ENCODE measurements at places on chromosomes 16 and 17.

DNA sequence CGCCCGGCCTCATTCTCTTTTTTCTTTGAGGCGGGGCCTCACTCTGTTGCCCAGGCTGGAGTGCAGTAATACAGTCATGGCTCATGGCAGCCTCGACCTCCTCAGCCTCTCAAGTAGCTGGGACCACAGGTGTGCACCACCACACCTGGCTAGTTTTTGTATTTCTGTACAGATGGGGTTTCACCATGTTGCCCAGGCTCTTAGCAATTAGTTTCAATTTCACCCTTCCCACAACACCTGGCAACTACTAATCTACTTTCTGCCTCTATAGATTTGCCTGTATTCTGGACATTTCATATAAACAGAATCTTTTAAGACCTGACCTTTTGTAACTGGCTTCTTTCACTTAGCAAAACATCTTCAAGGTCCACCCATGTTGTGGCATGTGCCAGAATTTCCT is 8.0 kb upstream of the NT5M start:
- no peak for DNase-seq

DNA sequence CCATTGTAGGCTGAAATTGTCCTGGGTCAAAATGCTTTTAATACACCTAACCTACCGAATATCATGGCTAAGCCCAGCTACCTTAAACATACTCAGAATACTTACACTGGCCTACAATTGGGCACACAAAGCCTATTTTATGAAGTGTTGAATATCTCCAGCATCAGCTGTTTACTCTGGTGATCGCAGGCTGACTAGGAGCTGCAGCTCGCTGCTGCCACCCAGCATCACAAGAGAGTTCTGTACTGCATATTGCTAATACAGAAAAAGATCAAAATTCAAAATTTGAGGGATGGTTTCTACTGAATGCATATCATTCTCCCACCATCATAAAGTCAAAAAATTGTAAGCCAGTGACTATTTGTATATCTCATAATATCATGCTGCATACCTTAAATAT is 55.3 kb downstream of the ULK2 start:
- DNase-seq = no peak

GRCh38 chr16:86251682-86252081 is 258.6 kb upstream of the FOXF1 start:
- no peak for DNase-seq

DNA sequence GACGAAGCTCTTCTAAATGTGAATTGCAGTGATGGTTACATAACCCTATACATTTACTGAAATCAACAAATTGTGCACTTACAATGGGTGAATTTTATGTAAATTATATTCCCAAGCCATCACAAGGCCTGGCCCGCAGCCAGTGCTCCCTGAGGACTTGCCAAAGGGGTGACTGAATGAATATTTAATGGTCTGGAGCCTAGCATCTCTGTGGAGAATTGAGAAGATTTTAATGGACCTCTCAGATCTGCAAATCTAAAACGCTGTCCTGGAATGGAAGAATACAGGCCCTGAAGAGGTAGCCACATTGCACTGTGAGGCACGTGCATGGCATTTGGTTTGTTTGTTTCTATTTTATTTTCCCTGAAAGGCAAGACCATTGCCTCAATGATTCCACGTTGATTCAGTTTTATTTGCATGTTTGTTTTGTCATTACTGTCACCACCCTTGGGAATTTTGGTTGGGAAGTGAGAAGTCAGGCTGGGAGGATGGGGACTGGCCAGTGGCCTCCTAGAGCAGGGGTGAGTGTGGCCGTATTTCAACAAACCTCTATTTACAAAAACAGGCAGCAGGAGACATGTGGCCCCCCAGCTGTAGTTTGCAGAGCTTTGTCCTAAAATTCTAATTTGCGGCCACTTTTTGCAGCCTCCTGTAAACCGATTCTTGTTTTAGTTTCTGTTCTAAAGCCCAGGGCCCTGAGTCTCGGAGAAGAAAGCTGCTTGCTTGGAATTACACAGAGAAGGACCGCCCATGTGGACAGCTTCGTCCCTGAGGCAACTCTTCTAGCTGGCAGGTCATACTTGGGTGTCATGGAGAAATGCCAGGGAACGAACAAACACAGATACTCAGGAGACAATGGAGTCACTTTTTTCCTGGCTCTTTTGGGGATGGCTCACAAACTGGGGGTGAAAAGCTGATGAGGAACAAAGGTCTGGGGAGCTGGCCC is 40.5 kb upstream of the GCSH start:
- DNase-seq = no peak

- no peak for DNase-seq
Measured at GRCh38 chr16:60414613-60415012, 1621.6 kb downstream of the CDH8 start.

DNA sequence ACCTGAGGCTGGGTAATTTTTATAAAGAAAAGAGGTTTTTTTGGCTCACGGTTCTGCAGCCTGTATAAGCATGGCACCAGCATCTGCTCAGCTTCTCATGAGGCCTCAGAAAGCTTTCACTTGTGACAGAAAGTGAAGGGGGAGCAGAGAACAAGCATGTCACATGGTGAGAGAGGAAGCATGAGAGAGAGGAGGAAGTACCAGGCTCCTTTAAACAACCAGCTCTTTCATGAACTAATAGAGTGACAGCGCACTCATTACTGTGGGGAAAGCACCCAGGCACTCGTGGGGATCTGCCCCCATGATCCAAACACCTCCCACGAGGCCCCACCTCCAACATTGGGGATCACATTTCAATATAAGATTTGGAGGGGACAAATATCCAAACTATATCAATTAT is 86.8 kb downstream of the USP32 start:
- no peak for DNase-seq

DNA sequence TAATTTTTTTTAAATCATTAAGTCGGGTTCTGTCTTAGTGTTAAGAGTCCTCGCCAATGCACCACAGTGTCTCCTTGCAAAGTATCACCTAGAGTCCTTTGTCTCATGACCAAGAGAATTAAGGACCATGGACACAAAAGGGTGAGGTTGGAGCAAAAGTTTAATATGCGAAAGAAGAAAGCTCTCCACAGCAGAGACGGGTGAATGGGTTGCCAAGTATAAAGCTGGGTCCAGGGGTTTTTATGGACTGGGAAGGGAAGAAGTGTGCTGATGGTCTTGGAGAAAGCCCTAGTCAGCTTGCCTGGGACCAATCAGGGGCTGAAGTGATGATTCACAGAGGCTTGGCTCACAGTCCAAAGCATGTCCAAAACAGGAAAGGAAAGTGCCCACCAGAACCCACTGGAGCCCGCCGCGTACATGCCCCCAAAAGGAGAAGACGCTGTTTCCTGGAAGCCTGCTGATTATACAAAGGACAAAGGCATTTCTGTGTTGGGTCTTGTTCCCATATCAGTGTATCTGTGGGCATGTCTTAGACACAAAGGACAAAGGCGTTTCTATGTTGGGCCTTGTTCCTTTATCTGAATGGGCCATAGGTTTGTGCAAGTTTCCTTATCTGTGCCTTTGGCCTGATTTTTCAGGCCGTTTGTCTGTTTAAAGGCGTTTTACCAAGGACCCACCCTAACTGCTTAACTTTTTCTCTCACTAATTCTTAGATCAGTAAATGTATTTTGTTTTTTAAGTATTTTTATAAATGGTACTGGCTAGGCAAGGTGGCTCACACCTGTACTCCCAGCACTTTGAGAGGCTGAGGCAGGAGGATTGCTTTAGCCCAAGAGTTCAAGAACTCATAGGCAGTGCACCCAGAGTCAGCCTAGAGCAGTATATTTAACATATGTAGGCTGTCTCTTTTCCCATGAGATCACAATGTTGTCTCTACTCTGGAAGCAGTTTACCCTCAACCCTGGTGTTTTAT is 28.7 kb upstream of the ATF7IP2 start:
- no peak for DNase-seq

DNA sequence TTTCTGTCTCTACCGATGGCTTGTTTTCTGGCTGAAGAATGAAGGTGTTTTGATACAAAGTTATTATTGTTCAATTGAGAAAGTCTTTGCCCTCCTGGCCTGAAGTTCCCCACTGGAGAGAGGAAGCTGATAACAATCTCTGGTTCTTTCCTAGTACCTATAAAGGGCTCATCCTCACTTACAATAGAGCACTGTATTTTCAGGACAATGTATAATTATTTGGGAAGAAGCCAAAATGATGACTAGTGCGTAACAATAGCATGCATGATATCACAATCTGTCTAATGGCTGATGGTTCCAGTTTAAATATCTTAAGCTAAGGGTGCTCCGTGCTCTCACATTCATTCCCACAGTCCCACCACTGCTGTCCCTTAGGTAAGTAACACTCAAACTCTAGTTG is 230.7 kb downstream of the IRX3 start:
- no peak for DNase-seq

DNA sequence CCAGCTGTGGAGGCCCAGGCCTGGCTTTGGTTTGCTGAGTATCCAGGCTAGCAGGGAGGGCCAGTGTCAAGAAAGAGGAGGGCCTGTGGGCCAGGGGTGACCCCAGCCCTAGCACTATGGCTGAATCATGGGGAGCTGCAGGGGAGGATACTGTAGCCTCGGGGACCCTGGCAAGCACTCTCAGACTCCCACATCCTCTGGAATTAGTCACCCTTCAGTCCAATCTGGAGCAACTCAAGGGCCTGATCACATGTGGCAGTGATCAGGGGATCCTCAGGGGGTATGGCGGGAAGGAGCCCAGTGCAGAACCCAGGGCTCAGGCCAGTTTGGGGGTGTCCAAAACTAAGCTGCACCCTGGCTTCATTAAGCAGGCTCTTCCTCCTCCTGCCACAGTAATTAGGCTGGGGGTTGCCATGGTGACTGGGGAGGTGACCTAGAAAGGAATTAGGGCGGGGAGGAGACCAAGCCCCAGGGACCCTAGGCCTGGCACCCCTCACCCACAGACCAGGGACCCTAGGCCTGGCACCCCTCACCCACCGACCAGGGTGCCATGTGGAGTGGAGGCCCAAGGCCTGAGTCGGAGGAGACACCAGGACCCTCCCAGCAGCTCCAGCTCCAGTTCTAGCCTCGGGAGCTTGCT is 5.8 kb downstream of the NLGN2 start:
- DNase-seq = no peak

- no peak for DNase-seq
Measured at GRCh38 chr17:50563092-50563511, 2.6 kb downstream of the CACNA1G start.

GRCh38 chr16:79213214-79213613 is 387.3 kb downstream of the MAF start:
- DNase-seq = no peak

- no peak for DNase-seq
Measured at GRCh38 chr17:72011561-72011960, 109.3 kb upstream of the SOX9 start.

DNA sequence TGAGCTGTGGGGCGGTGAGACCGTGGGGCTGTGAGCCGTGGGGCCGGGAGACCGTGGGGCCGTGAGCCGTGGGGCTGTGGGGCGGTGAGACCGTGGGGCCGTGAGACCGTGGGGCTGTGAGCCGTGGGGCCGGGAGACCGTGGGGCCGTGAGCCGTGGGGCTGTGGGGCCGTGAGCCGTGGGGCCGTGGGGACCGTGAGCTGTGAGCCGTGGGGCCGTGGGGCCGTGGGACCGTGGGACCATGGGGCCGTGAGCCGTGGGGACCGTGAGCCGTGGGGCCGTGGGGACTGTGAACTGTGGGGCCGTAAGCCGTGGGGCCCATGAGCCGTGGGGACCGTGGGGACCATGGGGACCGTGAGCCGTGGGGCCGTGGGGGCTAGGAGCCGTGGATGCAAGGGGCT is 24.6 kb upstream of the PVALEF start:
- DNase-seq = no peak

- no peak for DNase-seq
Measured at GRCh38 chr17:77618173-77618572, 340.3 kb upstream of the TNRC6C start.

GRCh38 chr16:49498264-49498663 is 124.7 kb downstream of the C16orf78 start:
- peak; percentile 68 for DNase-seq

- DNase-seq = no peak
Measured at GRCh38 chr17:50329716-50330115, 16.2 kb upstream of the XYLT2 start.

DNA sequence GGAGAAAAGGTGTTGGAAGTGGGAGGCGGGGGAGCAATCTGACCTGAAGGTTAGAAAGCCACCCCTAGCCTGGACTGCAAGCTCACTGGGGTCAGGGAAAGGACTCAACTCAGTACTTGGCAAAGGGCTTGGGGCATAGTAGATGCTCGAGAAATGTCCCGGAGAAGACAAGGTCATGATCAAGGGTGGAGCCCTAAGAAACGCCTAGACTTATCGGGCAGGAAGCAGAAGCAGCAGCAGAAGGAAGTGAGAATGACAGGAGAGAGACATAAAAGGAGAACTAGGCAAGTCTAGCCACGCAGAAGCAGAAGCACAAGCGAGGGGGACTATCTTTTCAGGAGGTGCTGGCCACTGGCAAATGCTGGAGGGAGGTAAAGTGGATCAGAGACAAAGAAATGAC is 10.2 kb downstream of the COTL1 start:
- no peak for DNase-seq

DNA sequence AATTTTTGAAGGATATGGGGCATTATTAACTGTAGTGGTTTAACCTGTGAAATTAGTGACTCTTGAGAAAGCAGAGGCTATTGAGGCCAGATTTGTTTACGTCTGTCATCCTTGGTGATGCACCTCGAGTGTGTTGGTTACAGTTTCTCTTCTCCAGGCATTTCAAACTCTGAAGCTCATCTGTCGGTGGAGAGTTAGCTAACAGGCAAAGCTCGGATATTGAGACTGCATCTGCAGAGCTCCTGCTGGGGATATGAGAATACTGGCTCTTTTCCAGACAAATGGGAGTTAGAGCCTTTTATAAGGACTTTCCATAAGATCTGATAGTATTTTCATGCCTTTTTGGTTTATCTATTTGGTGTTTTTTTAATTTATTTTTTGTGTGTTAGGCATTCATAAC is 6.7 kb downstream of the CLEC16A start:
- DNase-seq = no peak

DNA sequence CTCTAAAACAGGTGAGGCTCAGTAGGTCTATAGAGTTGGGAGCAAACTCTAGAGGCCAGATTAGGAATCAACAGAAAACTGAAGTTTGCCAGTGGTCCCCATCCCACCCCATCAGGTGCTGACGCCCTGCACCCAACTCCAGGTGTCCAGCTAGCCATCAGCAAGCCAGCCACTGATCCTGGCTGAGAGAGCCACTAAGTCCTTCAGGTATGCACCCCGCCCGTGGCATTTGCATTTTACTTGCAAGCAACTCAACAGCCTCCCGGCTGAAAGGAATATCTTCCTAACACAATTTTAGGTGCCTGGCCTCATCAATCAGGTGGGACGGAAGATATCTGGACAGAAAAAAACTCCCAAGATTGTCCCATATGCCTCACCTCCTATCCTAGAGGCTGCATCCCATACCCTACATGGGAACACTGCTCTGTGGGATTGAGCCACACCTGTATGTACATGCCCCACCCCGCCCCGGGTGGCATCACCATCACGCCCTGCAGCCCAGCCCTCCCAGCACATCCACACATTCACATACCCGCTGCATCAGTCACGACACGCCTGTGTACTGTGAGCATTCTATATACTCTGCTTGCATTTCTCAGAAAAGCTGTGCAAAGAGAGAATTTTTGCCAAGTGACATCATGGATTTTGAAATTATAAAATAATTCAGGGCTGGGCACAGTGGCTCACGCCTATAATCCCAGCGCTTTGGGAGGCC is 8.3 kb downstream of the OTOP3 start:
- no peak for DNase-seq

Measured in NCI-H1694 treated with DMSO at 0.1 percent for 48 hours (cell line).